ENCODE measurements at places on chromosomes 6 and 20.

DNA sequence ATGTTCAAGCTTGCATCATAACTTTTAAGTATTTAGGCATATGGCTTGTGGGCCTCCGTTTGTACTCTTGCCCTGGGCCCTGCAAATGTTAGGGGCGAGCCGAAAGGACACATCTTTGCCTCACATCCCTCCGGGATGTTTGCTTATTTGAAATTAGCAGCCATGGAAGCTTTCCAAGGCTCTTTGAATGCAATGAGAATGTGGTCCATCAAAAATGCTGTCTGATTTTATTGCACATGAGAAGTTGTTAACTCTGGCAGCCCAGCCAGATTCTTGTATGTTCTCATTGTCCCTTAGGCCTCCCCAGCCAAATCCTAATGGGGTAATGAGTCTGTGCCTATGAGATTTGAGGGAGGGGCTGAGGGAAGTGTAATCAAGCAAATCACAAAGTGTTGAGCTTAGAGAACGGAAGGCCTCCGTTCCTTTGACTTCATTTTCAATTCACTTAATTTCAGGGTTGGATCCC, 261.2 kb upstream of the MARCKS start:
- DNase-seq, result no peak

GRCh38 chr6:156060013-156060412, 604.4 kb upstream of the NOX3 start:
- DNase-seq, result no peak

- no peak for DNase-seq
Measured at GRCh38 chr6:162817196-162817595, 89.4 kb downstream of the PACRG start.

GRCh38 chr6:35900448-35900847, 20.4 kb downstream of the SRPK1 start:
- DNase-seq, result no peak

- DNase-seq, result no peak
Measured at GRCh38 chr6:20175810-20176410, 36.4 kb downstream of the MBOAT1 start.

GRCh38 chr20:20734475-20734948, 22.1 kb upstream of the RALGAPA2 start:
- DNase-seq, result no peak

- no peak for DNase-seq
Measured at GRCh38 chr6:6333501-6333900, 13.0 kb upstream of the F13A1 start.

DNA sequence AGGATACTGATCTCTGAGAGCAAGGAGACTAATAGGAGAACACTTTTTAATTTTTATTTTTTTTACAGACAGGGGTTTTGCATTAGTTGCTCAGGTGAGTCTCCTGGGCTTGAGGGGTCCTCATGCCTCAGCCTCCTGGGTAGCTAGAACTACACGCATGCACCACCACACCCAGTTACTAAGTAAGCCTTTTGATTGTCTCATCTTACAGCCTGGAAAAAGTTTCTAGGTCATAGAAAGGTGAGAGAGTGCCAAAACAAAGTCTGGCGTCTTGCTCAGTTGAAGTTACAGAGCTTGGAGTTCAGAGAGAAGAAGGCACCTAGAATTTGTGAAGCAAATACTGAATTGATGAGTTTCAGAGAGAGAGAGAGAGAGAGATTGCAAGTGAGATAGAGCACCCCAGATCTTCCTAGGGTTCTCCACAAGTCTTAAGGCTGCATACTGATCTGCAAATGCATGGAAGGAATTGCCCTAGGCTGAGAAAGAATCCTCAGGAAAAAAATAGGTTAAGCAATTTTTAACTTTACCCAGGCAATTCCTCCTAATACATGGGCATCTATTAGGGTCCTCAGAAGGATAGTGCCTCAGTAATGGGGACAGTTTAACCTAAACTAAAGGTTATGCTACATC, 37.6 kb upstream of the PHIP start:
- DNase-seq, result no peak

DNA sequence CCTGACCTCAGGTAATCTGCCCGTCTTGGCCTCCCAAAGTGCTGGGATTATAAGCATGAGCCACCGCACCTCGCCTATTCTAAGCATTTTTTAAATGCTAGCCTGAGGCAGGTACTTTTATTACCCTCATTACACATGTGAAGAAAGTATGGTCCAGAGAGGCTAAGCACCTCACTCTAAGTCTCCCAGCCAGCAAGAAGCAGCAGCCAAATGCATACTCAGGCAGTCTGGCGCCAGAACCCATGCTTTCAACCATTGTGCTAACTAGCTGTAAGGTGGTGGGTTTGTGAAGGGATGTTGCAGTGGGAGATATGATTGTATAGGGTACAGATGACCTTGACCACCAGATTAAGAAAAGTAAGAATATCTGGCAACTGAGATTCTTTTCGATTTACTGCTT, 26.1 kb upstream of the RIPOR2 start:
- no peak for DNase-seq

- no peak for DNase-seq
Measured at GRCh38 chr6:27178407-27178730, 69.1 kb upstream of the PRSS16 start.

Measured in ELR (cell line).